Central memory CD8-positive, alpha-beta T cell (primary cell): ENCODE measurements at places on chromosomes 7 and 10.

DNA sequence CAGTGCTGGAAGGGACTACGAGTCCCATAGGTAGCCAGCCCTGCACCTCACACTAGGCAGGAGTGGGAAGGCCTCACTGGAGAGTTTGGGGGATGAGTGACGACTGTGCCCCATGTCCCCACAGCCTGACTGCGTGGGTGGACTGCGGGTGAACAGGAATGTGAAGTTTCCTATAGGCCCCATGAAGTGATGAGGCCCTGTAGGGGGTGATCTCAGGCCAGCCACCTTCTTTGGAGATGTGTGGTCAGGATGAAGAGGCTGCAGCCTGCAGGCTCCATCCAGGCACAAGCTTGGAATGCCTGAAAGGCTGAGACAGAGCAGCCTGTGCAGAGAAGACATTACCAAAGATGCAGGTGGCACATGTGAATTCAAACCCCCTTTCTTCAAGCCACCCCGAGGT, 94.9 kb downstream of the CPXM2 start:
- H3K27me3 ChIP-seq, result no peaks in the 10 kb centered on the region
- no peak overlapping the region for H3K27ac ChIP-seq
- H3K4me1 ChIP-seq, result no peaks in the 10 kb centered on the region
- H3K36me3 ChIP-seq, result peaks cover 2% of the 10 kb centered on the region

DNA sequence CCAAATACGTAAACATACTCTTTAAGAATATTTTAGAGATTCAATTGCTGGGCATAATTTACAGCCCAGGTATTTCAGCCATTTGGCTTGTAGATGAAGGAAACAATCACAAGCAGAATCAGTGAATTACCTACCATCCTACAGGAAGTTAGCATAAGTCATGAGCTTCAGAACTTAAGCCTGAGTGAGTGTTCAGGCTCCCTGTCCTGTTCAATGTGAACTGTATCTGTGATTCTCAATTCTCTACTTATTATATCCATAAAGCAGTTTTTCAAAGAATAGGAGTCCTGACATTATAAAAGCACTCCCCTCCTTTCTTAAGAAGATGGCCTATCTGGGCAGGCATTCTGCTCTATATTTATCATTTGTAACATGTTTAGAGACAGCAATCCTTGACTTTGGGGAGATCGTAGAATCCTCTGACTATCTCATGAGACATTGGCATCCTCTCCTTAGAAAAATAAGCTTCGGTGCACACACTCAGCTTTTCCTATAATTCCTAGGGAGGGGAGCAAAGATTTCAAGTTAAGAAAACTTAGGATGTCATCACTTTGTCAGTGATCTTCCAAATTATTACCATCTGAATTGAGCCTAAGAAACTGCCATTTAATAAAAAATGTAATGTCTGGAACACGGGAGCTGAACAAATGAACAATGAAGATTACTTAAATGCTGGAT, 645.2 kb upstream of the IGFBP3 start:
- no peak overlapping the region for H3K4me3 ChIP-seq
- no peak for DNase-seq
- no peaks in the 10 kb centered on the region for H3K4me1 ChIP-seq
- no peak overlapping the region for H3K27ac ChIP-seq
- H3K36me3 ChIP-seq, result no peaks in the 10 kb centered on the region
- H3K27me3 ChIP-seq, result no peaks in the 10 kb centered on the region

DNA sequence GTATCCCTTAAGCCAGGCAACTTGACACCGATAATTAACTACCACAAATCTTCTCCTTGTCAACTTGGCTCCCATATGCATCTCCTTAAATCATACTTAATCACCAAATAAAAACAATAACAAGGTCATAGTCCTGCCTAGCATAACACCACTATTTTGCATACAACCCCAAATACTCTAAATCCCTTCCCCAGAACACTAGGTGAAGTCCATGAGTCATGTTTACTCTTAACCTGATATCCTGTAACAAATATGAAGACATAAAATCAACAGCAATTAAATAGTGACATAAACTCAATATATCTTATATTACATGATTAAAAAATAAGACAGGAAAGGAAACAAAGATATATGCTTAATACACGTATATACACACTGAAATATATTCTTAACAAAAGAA, 362.0 kb downstream of the ETV1 start:
- no peaks in the 10 kb centered on the region for H3K27me3 ChIP-seq
- no peaks in the 10 kb centered on the region for H3K36me3 ChIP-seq
- no peaks in the 10 kb centered on the region for H3K4me1 ChIP-seq
- no peak overlapping the region for H3K4me3 ChIP-seq

- H3K4me3 ChIP-seq, result no peak overlapping the region
- no peaks in the 10 kb centered on the region for H3K4me1 ChIP-seq
- H3K36me3 ChIP-seq, result peaks cover 6% of the 10 kb centered on the region
- H3K27me3 ChIP-seq, result no peaks in the 10 kb centered on the region
- no peak for DNase-seq
These were observed 219.8 kb upstream of the BMPER start for GRCh38 chr7:33685503-33685902.

- H3K4me3 ChIP-seq, result no peak overlapping the region
- H3K27me3 ChIP-seq, result peaks cover 13% of the 10 kb centered on the region
- peaks cover 2% of the 10 kb centered on the region for H3K36me3 ChIP-seq
These were observed 139.4 kb downstream of the SKIDA1 start for GRCh38 chr10:21385996-21386585.

DNA sequence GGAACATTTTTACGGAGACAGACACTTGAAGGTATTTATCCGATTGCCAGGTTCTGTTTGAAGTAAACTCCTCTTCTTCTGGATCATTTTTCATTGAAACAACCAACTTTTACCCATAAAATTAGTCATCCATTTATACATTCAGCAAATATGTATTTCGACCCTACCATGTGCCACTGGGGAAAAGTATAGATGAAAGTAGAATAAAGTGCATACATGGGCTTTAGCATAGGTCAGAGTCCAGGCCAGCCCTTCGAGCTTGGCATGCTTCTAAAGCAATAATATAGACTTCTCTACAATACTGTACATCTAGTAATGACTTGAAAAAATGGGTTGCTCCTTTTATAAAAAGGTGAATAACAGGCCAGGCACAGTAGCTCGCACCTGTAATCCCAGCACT, 10.1 kb downstream of the SLC25A16 start:
- peaks cover 29% of the 10 kb centered on the region for H3K36me3 ChIP-seq
- H3K4me1 ChIP-seq, result no peaks in the 10 kb centered on the region
- H3K27ac ChIP-seq, result no peak overlapping the region
- no peak for DNase-seq

DNA sequence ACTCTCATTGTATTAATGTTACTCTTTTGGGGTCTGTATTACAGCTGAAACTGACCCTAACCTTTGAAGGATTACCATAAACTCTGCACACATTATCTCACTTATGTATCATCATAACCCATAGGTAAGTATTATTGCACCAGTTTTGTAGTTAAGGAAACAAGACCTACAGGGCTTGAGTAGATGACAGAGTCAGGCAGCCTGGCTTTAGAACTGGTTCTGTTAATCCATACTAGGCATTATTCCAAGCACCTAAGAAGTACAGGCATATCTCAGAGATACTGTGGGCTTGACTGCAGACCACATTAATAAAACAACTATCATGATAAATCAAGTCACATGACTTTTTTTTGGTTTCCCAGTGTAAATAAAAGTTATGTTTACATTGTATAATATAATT, 17.1 kb upstream of the AKR1B1 start:
- H3K27me3 ChIP-seq, result peaks cover 9% of the 10 kb centered on the region
- H3K27ac ChIP-seq, result no peak overlapping the region
- H3K4me3 ChIP-seq, result no peak overlapping the region

DNA sequence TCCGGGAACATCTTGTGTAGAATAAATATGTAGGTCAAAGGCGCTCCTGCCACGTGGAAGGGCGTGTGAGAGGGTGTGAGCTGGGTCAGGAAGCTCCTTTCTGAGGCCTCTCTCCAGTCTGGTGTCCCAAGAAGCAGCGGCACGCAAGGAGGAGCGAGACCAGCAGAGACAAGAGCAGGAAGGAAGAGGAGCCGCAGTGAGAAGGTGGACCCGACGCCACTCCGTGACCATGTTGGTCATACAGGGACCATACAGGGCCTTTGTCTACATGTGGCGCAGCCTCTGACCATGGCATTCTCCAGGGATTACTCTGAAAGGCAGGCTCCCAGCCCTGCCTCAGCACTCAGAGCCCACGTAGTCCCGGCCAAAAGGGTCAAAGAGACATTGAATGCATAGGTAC, 26.2 kb upstream of the EN2 start:
- no peaks in the 10 kb centered on the region for H3K4me1 ChIP-seq
- no peaks in the 10 kb centered on the region for H3K36me3 ChIP-seq
- no peak overlapping the region for H3K27ac ChIP-seq

DNA sequence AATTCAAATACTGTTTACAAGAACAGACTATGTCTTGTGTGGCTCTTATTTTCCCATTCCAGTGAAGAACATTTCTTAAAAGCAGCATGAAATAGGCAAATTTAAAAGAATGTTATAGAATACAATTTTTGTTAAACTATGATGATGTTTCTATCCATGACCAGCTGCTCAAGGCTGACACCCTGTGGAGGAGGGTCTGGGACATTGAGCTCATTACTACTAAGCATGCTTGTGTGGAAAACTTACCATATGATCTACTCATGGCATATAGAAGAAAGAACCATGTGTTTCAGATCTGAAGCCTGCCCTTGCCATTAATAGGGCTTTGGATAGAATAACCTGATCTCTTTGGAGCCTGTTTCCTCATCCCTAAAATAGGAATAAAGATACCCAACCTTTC, 125.0 kb downstream of the FOXP2 start:
- H3K4me1 ChIP-seq, result no peaks in the 10 kb centered on the region
- H3K36me3 ChIP-seq, result no peaks in the 10 kb centered on the region
- DNase-seq, result no peak
- no peak overlapping the region for H3K4me3 ChIP-seq

GRCh38 chr7:38880454-38880853, 28.5 kb downstream of the VPS41 start:
- H3K4me1 ChIP-seq, result peaks cover 60% of the 10 kb centered on the region
- DNase-seq, result no peak
- no peak overlapping the region for H3K27ac ChIP-seq
- peaks cover 2% of the 10 kb centered on the region for H3K36me3 ChIP-seq
- no peak overlapping the region for H3K4me3 ChIP-seq

DNA sequence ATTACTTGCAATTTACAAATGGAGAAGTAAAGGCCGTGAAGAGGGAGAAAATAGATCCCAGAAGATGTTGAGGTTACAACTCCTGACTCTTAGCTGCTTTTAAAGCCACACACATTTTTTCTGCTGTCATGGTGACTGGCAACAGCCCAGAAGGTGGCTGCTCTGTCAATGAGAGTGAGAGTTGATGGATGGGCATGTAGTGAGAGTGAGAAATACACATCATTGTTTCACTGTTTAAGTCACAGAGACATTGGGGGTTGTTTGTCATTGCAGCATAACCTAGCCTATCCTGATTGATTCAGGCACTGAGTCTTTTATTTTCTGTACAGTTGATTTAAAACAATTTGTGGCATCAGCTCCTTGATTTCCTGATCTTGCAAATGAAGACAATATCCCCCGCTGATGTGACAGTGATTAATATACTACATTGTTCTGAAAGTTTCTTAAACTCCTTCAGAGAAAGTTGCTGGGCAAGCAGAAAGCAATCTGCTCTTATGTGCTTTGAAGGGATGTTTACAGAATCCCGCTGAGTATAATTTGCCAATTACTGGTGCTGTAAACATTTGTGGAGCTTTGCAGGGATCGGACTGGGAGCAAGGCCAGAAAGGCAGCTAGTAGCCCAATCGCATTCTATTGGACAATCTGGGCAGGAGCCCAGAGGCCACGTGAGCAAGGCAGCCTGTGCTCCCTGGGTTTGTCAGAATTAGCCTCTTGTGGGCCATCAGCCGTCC, 229.6 kb downstream of the PRPF18 start:
- no peak overlapping the region for H3K4me3 ChIP-seq
- no peak for DNase-seq
- H3K27me3 ChIP-seq, result peaks cover 14% of the 10 kb centered on the region
- H3K27ac ChIP-seq, result no peak overlapping the region
- no peaks in the 10 kb centered on the region for H3K36me3 ChIP-seq
- peaks cover 18% of the 10 kb centered on the region for H3K4me1 ChIP-seq

- no peaks in the 10 kb centered on the region for H3K27me3 ChIP-seq
- H3K4me3 ChIP-seq, result no peak overlapping the region
- no peaks in the 10 kb centered on the region for H3K4me1 ChIP-seq
These were observed 79.5 kb downstream of the FAM185A start for GRCh38 chr7:102828286-102828685.
